Activated CD4-positive, alpha-beta memory T cell treated with anti-CD3 and anti-CD28 coated beads, Interleukin-2, amount 10 ng/mL, durations not matched to agents 7 days and 5 days (primary cell): ENCODE measurements at places on chromosomes 11 and 22. TPM values are rescaled to one million over a fixed set of nuclear protein-coding genes. Genes with fewer than 3 reads are reported as not detected.

The SGSM1 gene
- total RNA-seq, result 0.35 TPM

The LDHAL6A gene
- total RNA-seq, result not detected

The KREMEN1 gene
- total RNA-seq, result not detected

The CRYBB2 gene
- not detected for total RNA-seq

The CCDC87 gene
- total RNA-seq, result not detected

DNA sequence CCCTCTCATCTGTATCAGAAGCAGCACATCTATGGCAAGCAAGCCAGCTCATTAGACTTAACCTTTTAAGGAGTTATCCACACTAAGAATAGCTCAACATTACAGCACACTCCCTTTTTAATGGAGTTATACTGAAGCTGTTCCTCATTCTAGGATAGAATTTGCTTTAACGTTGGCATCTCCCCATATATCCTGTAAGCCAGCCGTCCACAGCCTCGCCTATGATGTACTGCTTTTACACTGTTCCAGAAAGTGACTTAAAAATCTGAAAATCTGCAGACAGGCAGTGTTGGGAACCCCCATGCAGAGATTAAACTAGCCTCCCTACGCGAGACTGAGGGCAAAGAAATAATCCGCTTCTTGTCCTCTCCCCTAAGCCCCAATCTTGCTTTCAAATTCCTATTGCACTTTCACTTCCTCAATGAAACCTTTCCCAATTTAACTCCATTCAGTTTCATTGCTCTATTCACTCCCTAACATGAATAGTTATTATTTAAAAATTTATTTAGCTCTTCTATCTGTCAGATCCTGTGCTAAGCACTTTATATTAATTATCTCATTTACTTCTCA is 225.0 kb downstream of the BLID start:
- DNase-seq, result no peak

GRCh38 chr11:70532731-70533130 is 134.4 kb downstream of the CTTN start:
- DNase-seq, result no peak

GRCh38 chr11:127965939-127966668 is 621.3 kb downstream of the ETS1 start:
- no peak for DNase-seq

GRCh38 chr11:122853971-122854446 is 15.7 kb downstream of the CRTAM start:
- peak; percentile 31 for DNase-seq

- DNase-seq, result no peak
These were observed 14.8 kb downstream of the OR51E2 start for GRCh38 chr11:4682623-4683419.

DNA sequence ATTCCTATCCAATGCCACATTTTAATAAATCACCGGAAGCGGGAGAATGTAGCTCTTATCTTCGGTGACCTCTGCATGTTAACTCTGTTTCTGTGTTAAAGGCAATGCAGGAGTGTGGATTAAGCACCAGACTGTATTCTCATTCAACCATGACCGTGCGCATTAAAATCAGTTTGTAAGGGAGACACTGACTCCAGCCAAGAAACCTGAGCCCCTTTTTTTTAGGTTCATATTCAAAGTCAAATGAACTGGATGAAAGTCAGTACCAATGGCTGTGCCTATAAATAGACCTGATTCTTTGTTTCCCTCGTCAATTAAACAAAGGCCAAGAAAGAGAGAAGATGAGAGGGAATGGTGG is 32.2 kb downstream of the C11orf91 start:
- no peak for DNase-seq

GRCh38 chr11:30586251-30587144 is at the start of gene MPPED2:
MPPED2 (minus strand) TSS chr11:30586353; CDS start chr11:30580373, 5,980 bp downstream.
- peak; percentile 17 for DNase-seq

- DNase-seq, result no peak
These were observed 21.3 kb upstream of the ELFN2 start for GRCh38 chr22:37448516-37449127.

DNA sequence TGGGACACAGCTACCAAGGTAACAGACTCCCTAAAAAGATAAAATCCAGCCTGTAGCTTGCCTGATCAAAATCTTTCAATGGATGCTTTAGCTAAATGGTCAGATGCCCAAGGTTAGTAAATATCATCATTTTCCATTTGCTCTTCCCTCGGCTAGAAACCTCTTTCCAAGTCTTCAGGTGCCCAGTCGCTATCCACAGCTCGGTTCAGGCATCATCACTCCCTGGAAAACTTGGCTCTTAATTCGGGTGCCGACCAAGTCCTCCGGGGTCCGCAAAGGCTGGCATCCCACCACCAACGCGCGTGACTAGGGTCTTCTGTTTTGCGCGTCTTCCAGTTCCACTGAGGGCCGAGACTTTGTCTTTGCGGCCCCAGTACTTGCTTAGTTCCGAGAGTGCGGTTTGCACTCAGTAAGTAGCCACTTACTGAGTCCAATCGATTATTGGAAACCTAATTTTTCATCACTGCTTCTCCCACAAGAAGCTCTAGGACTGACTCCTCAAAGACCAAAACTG is 44.3 kb downstream of the OR4D9 start:
- no peak for DNase-seq

DNA sequence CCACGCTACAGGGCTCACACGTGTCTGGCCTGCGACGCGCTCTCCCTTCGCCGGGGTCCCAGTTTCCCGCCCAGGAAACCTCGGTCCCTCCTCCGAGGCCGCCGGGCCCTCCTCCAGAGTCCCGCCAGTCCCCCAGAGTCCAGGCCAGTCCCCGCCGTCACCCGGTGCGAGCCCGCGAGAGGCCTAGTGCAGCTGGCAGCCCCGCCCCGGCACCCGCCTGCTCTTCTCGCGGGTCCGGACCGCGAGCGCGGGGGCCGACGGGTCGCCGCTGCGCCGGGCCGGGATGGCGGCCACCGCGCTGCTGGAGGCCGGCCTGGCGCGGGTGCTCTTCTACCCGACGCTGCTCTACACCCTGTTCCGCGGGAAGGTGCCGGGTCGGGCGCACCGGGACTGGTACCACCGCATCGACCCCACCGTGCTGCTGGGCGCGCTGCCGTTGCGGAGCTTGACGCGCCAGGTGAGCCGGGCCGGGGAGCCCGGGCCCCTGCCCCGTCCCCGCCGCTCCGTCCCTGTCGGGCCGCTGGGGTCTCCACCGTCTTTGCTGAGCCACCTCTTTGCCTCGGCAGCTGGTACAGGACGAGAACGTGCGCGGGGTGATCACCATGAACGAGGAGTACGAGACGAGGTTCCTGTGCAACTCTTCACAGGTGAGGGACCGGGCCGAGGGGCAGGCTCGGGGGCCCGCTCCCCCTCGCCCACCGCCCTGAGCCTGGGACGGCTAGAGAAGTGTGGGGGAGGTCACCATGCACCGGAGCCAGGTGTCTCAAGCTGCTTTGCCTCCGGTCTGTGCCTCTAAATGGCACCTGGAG is at the start of gene PTPMT1:
TSS of gene PTPMT1 (plus strand) at position 260 of the 809 bp plus-strand sequence. CDS start at position 284, 24 bp downstream.
- peak; percentile 72 for DNase-seq
